ENCODE measurements at places on chromosomes 16 and 17.

GRCh38 chr17:36861531-36861930 is 75.7 kb upstream of the LHX1 start:
- no peak for DNase-seq

DNA sequence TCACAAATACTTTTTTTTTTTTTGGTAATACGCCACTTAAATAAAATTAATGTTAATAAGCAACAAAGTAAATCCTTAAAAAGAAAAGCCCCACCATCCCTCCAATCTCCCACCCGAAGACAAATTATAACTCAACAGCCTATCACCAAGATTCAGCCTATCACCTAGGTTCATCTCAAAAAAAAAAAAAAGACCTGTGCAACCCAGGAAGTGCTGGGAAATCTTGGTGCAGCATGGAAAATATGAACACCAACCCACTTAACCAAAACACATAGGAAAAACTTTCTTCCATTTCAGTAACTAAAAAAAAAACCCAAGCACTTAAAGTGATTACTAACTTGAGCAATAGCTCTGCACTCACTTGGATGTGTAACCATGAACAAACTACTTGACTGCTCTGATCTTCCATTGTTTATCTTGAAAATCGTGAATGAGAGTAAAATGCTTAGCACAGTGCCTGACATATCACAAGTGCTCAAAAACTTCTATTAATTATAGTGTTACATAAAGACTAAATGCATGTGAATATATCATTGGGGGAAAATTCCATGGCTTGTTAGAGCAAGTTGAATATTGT is 90.4 kb downstream of the STH start:
- no peak for DNase-seq

DNA sequence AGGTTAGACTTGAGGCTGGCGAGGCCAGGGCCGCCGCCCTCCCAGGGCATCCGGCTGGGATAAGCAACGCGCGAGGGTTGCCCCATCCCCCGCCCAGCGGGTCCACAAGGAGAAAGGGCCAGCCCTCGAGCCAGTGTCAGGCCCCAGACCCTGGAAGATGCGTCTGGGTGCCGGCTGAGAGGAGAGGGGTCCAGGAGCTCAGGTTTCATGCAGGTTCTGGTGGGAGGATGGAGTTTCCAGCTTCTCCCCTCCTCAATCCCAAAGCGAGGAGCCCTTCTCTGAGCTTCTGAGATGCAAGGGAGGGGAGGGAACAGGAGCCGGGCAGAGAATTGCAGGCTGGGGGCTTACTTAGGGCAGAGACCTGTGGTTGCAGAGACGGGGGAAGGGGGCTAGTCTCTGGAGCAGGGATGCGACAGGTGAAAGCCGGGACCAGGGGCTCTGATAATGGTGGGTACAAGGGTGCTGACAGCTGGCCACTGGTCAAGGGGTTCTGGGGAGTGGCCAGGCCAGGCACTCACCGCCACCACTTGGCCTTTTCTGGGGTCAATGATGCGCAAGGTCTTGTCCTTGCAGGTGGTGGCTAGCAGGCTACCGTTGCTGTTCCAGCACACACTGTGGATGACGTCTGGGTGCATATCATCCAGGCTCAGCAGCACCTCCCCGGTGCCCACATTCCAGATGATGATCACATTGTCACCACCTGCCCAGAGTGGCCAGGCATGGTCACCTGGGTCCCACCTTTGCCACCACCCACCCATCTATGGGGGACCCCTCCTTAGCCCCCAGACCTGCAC is 4.2 kb downstream of the CORO6 start:
- no peak for DNase-seq

DNA sequence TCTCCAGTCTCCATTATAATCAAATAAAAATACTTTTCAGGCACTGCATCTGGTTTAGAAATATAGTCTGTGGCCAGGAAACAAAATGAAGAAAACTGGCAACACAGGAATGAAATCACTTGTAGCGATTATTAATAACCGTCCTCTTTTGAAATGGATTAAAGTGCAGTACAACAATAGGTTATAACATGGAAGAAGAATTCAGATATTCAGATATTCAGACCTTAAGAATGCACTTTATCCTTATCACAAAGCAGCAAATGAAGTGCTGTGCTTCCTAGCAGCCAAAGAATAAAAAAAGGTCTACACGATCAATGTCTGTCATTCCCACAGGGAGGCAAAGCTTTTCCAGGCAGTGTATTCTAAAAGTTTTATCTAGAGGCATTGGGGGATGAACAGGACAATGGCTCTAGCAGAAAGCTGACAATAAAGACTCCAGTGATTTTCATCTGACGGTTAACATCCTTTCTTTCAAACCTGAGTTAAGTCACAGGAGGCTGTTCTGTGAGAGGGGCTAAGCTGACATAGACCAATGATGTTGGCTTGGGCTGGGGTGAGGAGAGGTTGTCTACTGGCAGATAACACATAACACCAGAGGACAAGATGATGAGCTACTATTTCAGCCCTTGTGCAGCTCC is 259.2 kb downstream of the SLC39A11 start:
- DNase-seq, result no peak

- DNase-seq, result no peak
Measured at GRCh38 chr17:45432405-45433158, at the start of gene ARHGAP27. TSS of gene ARHGAP27 (minus strand) at chr17:45432870. CDS start at chr17:45430279, 2,591 bp downstream.

DNA sequence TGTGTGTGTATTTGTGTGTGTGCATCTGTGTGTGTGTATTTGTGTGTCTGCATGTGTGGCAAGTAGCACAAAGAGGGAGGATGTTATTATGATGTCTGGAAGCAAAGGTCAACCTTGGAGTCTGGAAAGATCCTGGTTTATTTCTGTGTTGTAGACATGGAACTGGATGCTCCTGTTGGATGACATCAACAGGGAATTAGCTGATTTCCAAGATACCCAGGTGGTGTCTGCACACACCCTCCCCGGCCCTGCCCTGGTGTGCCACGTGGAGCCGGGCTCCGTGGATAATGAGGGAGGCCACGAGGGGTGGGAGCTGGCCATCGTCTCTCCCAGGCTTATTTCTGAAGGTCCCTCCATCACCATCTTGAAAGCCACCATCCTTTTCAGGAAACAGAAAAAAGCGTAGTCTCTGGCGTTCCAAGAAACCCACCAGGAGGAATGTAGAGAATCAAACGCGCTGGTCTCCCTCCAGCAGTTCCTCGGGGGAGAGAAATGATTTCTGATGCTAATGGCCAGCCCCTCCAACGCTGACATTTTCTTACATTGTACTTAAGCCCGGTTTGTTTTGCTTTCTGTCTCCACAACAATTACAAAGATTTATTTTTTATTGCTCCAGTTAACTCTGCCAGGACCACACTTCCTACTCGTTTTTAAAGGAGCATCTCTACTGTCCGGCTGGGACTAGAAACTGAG is 93.3 kb downstream of the FOXL1 start:
- no peak for DNase-seq

DNA sequence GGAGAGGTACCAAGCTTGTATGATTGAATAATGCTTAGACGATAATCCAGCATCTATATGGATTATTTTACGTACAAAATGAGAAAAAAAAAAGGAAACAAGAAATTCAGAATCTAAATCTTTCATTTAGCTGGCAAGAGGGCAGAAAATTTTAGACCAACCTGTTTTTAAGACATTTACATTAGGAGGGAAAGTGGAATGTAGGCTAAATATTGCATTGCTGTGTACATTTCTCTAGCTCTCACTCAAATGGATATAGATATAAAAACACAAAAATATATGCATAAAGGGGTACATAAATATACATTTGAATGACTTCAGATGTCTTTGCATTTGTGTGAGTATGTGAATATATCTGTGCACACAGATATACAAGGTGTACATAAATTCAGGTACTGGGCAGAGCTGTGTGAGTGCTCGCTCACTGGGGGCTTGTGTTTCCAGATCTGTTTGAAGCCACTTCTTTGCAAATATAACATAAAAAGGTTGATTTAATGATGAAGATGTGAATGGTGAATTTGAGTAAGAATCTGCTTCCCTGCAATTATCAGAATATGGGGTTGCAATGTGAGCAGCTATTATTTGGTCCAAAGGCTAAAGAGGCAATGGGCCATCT is 14.2 kb upstream of the ZFHX3 start:
- no peak for DNase-seq

GRCh38 chr17:15422392-15422965 is 44.9 kb downstream of the CDRT4 start:
- DNase-seq, result no peak

DNA sequence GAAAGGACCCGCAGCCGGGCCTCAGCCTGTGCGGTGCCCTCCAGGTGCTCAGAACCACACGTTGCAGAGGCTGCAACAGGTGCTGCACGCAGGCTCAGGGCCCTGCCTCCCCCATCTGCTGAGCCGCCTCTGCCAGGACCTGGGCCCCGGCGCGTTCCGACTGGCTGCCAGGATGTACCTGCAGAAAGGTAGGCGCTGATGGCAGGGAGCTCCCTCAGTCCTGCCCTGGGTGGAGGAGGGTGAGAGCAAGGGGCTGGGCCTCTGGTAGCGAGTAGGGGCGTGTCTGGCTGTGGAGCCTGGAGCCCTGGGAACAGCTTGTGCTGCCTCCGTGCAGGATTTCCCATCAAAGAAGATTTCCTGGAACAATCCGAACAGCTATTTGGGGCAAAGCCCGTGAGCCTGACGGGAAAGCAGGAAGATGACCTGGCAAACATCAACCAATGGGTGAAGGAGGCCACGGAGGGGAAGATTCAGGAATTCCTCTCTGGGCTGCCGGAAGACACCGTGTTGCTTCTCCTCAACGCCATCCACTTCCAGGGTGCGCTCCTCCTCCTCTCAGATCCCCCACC is 4.4 kb downstream of the SERPINF2 start:
- no peak for DNase-seq

DNA sequence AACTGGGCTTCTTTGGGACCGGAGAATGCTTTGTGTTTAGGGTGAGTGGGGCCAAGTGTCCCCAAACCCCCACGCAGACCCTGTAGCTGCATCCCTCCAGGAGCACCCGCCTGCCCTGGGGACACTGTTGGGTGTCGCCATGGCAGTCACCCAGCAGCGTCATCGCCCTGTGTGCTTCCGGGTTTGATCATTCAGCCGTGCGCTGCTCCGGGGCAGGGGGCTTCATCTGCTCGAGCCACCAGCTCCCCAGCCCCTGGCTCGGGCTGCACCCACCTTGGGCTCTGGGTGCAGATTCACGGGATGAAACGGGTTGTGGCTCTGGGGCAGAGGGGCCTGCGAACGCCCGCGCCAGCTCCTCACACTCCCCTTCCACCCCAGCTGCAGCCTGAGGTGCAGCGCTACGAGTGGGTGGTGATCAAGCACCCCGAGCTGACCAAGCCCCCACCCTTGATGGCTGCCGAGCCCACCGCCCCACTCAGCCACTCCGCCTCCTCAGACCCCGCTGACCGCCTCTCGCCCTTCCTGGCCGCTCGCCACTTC is 13.8 kb upstream of the ATP6V0C start:
- no peak for DNase-seq

GRCh38 chr16:88282564-88283395 is 100.0 kb upstream of the ZNF469 start:
- DNase-seq, result no peak

DNA sequence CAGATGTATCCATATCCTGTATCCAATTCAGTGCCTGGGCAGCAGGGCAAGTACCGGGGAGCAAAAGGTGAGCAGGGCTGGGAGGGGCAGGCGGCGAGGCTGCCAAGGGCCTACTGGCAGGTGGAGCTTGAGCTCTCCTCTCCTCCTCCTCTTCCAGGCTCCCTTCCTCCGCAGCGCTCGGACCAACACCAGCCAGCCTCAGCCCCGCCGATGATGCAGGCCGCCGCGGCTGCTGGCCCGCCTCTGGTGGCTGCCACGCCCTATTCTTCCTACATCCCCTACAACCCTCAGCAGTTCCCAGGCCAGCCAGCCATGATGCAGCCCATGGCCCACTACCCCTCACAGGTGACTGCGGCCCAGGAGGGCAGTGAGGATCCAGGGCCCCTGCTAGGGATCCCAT is 11.6 kb downstream of the ATXN2L start:
- no peak for DNase-seq

DNA sequence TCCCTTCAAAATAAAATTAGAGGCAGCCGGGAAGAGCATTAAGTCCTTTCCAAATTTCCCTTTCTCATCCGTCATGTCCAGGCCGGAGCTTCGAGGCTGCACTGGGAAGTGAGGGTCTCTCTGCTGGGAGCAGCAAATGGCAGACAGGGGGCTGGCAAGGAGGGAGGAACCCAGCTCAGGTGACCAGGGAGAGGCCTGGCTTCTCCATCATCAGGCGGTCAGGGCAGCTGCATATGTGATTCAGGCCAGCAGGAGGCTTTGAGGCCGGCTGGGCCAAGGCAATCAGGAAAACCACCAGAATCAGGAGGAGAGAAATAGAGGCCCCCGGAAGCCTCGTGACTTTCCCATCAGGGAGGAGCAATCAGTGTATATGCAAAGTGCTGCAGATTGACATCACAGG is 85.0 kb upstream of the RPL38 start:
- no peak for DNase-seq

GRCh38 chr16:83706394-83706793 is 101.4 kb upstream of the HSBP1 start:
- no peak for DNase-seq

DNA sequence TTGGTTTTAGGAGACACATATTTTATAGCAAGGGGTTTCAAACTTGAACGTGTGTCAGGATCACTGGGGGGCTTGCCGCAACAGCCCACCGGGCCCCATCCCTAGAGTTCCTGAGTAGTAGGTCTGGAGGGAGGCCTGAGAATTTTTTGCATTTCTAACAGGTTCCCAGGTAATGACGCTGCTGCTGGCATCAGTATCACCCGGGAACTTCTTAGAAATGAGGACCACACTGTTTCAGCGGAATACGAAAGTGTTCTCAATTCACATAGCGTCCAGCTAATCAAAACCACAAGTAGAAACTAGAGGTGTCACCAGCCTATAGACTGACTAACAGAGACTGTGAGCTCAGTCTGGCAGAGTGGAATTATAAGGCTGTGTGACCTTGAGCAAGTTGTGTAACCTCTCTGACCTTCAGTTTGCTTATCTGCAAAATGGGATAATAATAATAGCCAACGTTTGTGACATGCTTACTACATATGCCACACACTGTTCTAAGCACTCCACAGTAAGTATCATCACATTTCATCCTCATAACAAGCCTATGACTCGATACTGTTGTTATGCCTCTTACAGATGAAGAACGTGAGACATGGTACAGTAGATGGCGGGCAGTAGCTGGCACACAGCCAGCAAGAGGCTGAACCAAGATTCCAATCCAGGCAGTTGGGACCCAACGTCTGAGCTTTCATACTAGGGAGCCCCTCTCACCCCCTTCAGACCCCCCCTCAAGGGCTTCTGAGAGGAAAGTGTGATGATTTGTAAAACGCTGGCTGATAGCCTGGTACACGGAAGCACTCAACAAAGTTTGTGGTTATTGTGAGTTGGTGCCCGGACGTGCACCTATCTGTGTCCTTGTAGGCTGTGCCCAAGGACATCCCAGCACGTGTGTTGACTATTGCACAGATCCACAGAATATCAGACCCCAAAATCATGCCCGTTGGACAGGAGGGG is 4.6 kb upstream of the ICAM2 start:
- no peak for DNase-seq

- DNase-seq, result no peak
Measured at GRCh38 chr17:58165981-58166380, 801 bp upstream of the OR4D2 start.

- DNase-seq, result no peak
Measured at GRCh38 chr16:68065716-68066305, 19.4 kb upstream of the NFATC3 start.
